MG63 (cell line): ENCODE measurements at places on chromosomes 2 and 18. TPM values are rescaled to one million over a fixed set of nuclear protein-coding genes. Genes with fewer than 3 reads are reported as not detected.

Gene CD8A
- total RNA-seq, result not detected in 2 replicates

GRCh38 chr2:37425408-37425807, 81.0 kb downstream of the QPCT start:
- no peak for DNase-seq

- no peak for DNase-seq
Measured at GRCh38 chr18:21141668-21142422, 30.2 kb upstream of the ROCK1 start.

DNA sequence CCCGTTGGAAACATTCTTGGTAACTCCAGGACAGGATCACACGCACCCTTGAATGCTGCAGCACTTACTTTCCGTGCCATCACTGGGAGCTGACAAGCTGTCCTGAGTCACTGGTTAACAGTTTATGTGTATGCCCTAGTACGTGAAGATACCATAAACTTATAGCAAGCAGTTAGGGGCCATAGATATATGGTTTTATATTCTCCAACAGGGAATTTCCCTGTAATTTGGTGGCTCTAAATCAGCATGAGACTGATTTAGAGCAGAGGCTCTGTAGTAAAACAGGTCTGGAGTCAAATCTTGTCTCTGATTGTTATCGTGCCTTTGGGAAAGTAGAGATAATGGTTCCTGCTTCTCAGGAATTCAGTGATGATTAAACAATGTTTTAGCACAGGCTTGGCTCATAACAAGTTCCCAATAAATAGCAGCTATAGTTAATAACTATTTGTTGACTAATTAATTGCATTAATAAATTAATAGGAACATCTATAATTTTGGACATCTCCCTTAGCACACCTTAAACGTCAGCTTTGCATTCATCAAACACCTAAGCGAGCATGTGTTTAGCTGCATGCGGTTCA, 215.2 kb downstream of the VAPA start:
- DNase-seq, result no peak

Gene ITGA4
- total RNA-seq, result 18.9 and 19.3 TPM in 2 replicates

Gene ALPP
- not detected in 2 replicates for total RNA-seq

DNA sequence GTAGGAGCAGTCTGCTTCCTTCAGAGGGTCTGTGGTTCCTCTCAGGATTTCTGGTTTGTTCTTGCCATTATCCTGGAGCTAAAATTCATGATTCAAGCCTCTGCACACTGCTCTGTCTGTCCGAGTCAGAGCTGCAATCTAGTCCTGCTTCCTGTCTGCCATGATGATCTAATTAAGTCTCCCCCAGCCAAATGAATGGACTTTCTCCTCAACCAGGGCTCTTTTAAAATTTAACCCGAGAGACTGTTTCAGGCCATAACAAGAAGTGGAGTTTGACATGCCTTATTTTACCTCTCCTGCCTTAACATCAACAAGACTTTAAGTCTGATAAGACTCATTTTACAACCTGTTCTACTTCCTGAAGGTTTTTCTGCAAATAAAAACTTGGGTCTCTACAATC, 1009.6 kb upstream of the DDX18 start:
- no peak for DNase-seq

- no peak for DNase-seq
Measured at GRCh38 chr2:85852937-85853498, 35.8 kb downstream of the ST3GAL5 start.

Gene HRH4
- total RNA-seq, result 0.16 TPM in 1 of 2 replicates, not detected in the other

DNA sequence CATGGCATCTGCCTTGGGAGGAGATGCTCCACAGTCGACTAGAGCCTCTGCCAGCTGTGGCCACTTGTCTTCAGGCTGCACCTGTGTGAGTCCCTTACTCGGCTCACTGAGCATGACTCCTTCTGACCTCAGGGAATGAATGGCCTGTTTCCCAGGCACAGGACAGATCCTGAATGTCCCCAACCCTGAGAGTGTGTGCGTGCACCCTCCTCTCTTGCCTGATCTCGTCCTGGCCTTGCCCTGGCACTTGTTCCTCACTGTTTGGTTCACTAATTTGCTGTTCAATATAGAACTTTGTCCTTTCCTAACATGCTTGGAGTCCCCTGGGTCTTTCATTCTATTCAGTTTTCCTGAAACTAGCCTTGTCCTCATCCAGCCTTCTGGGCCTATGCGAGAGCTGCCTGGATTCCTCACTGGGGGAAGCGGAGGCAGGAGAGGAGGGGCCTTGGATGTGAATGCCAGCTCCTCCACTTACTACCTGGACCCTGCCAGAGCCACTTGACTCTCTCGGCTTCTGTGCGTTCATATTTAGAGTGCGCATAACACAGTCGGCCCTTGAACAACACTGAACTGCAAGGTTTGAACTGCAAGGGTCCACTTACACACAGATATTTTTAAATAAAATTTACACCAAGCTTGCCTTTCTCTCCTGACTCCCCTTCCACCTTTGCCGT, 184.8 kb downstream of the ACKR3 start:
- DNase-seq, result no peak

DNA sequence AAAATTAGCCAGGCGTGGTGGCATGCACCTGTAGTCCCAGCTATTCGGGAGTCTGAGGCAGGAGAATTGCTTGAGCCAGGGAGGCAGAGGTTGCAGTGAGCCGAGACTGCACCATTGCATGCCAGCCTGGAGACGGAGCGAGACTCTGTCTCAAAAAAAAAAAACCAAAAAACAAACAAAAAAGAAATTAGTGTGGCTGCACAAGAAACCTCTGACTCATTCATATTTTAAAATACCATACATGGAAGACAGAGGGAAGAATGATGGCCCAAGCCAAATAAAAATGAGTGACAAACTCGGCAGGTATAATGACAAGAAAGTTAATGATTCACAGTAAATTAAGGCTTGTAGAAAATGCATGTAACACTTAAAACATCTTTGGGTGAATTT, 875.8 kb downstream of the EPHA4 start:
- DNase-seq, result no peak

Gene CXCR1
- not detected in 2 replicates for total RNA-seq

DNA sequence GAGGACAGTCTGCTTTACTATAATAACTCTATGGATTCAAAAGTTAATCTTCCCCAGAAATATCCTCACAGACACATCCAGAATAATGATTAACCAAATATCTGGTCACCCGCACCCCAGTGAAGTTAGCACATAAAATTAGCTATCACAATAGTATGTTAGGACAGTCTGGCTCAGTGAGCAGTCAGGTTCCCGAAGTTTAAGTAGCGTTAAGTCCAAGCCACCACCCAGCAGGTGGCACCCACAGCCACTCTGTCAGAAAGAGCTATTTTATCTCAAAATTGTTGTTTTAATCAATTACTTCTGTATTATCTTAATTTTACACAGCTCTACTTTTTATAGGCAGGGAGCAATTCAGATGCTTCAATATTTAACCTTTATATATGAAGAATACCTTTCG, 537.5 kb downstream of the MBD2 start:
- no peak for DNase-seq

DNA sequence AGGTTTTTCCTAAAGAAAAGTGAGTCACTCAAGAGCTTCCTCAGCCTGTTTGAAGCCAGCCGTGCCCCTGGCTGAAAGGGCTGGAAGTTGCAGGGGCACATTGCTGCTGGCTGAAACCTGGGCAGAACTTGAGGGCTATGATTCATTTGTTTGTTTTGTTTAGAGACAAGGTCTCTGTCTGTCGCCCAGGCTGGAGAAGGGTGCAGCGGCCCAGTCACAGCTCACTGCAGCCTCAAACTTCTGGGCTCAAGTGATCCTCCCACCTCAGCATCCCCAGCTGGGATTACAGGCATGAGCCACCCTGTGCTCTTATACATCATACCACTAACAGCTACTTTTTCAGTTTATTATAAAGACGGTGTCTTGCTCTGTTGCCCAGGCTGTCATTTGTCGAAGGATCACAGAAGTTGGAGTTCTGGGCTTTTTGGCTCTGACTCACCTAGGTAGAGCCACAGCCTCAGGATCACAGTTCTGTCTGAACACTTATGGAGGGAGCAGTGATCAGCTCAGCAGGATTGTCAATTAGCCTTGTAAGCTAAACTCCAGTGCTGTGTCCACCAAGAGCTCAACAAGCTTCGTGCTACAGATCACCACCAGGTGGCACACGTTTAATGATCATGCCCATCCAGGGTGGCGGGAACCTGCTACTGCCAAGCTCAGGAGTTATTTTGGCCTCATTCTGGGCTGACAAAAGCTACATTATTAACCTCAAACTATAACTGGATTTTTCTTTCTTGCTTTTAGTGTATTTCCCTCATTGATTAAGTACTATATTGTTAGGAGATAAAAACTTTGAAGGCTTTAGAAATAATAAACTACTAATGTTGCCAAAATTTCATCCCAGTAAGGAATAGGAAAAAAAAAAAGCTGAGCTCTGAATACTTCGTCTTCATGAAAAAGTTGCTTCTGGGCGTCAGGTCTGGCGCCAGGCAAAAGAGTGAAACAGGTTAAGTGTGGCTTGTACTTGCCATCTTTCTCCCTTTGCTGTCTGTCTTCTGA, 57.9 kb downstream of the ARHGEF33 start:
- peak; percentile 70 for DNase-seq

- peak; percentile 82 for DNase-seq
Measured at GRCh38 chr2:85799215-85799956, 45.6 kb downstream of the ATOH8 start.

GRCh38 chr2:181471783-181472182, 14.6 kb downstream of the ITGA4 start:
- DNase-seq, result no peak

GRCh38 chr2:60980071-60980815, 37.3 kb upstream of the PEX13 start:
- no peak for DNase-seq

Gene LIPG
- total RNA-seq, result not detected in 2 replicates

Gene ATOH8
- 43.5 and 59.1 TPM in 2 replicates for total RNA-seq

- DNase-seq, result no peak
Measured at GRCh38 chr18:23234619-23235018, 99.3 kb downstream of the CABLES1 start.

Gene ZFP36L2
- 9.6 and 19.7 TPM in 2 replicates for total RNA-seq

DNA sequence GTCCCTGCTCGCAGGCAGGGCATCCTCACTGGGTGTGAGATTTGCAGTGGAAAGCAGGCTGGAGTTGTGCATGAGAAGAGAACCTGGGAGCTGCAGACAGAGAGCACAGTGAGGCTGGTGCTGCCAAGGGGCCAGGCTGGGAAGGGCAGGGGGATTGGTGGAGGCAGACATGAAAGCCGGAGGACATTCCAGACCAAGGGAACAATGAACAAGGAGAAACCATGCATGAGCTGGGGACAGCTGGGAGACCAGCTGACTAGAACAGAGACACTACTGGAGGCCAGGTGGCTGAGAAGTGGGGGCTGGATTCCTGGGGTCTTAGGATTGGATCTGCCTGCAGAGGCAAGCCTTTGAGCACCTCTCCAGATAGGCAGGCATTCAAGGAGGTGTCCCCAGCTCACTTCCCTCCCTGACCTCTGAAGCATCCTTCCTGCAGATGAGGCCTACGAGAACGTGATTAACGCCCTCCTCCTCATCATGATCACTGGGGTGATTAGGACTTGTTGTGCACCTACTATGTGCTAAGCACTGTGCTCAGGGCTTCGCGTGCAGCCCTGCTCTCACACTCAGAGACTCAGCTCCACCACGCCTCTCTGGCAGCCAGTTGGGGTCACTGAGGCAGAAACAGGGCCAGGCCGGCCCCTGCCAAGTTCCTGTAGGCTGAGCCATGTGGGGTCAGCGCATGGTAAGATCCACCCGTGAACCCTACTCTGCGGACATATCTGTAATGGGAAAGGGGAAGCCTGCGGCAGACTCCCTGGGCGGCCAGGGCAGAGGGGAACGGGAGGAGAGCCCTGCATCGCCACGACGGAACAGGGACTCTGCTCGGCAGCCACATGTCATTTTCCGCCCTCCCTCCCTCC, 74.8 kb upstream of the SLC66A3 start:
- no peak for DNase-seq

Gene GAD1
- total RNA-seq, result 3.2 TPM in 1 of 2 replicates, not detected in the other

DNA sequence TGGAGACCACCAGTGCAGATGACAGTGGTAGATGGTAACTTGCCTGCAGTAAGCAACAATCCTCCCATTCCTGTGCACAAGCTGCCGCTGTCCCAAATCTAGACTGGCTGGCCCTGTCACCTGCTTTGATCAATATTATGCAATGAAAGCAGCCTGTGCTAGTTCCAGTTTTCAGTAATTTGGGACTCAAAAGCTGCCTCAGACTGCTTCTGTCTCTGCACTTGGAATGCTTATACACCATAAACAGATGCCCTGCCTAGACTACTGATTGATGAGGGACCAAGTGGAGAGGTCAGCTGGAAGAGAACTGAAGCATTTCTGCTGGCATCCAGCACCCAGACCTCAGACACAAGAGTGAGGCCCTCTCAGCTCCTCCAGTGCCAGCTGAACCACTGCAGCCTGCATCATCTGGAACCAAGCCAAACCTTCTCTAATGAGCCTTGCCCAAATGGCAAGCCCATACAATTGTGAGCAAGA, 24.9 kb downstream of the CCBE1 start:
- DNase-seq, result peak; percentile 83

DNA sequence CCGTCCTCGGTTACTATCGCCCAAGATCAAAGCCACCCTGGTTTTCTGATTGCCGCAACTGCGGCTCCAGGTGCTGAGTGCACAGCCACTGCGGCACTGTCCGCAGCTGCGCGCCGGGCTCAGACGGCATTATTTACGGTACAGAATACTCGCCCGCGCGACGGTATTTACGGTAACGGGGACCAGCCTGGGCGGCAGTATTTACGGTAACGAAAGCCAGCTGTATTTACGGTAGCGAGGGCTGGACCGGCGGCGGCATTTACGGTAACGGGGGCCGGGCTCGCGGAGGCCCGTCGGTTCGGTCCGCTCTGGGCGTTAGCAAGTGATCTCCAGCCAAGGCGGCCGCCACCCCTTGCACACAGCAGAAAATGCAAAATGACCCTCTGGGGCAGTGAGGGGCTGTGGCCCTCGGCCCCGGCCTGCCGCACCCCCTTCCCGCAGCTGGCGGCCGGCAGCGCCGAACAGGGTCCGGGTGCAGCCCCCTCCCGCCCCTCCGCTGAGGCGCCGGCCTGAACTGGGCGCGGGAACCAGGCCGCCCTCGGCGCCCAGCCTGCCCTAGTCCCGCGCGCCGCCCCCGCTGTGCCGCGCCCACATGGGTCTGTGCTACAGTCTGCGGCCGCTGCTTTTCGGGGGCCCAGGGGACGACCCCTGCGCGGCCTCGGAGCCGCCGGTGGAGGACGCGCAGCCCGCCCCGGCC, at the start of gene GNAL:
Gene GNAL (plus strand): TSS at position 293 of the 697 bp plus-strand sequence. CDS start 300 bp downstream, at position 593.
- peak; percentile 75 for DNase-seq

Gene LOXHD1
- not detected in 2 replicates for total RNA-seq

Gene RAD51AP2
- total RNA-seq, result not detected in 2 replicates

DNA sequence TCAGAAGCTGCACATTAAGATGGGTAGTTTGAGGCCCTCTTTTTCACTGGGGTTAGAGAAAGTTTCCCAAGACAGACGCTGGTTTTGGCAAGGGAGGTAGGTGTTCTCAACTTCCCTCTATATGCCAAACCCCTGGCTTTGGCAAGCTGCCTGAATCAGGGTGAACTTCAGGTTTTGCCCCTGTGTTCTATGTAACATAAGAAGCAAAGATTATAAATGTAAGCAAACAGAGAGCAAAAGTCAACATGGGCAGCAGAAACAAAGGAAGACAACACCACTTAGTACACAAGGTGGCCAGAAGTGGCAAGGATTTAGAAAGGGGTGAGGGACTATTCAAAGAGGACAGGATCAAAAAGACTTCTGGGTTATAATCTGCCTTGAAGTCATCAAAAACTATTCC, 70.5 kb upstream of the TFCP2L1 start:
- peak; percentile 47 for DNase-seq
